ENCODE measurements at places on chromosomes 1 and 21.
A peak's percentile ranks its signal among the peaks of the same experiment; 100 is the strongest.

GRCh38 chr21:22898051-22898665 lies 1899.9 kb downstream of the NCAM2 start:
- no peak for DNase-seq

- DNase-seq = no peak
These were observed 231.2 kb upstream of the CACYBP start for GRCh38 chr1:174768516-174768915.

DNA sequence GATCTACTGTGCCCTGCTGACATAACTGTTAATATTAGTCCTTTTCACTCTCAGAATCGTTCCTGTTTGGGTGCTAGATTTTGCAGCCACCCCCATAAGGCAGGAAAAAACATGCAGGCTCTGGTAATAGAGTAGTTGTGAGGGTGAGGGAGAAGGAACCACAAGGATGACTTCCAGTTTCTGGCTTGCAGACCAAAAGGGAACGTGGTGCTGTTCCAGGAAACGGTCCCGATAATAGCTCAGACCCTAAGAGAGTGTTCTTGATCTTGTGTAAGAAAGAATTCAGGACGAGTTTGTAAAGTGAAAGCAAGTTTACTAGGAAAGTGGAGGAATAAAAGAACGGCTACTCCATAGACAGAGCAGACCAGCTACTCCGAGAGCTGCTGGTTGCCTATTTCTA lies 50.7 kb upstream of the RHOU start:
- no peak for DNase-seq

DNA sequence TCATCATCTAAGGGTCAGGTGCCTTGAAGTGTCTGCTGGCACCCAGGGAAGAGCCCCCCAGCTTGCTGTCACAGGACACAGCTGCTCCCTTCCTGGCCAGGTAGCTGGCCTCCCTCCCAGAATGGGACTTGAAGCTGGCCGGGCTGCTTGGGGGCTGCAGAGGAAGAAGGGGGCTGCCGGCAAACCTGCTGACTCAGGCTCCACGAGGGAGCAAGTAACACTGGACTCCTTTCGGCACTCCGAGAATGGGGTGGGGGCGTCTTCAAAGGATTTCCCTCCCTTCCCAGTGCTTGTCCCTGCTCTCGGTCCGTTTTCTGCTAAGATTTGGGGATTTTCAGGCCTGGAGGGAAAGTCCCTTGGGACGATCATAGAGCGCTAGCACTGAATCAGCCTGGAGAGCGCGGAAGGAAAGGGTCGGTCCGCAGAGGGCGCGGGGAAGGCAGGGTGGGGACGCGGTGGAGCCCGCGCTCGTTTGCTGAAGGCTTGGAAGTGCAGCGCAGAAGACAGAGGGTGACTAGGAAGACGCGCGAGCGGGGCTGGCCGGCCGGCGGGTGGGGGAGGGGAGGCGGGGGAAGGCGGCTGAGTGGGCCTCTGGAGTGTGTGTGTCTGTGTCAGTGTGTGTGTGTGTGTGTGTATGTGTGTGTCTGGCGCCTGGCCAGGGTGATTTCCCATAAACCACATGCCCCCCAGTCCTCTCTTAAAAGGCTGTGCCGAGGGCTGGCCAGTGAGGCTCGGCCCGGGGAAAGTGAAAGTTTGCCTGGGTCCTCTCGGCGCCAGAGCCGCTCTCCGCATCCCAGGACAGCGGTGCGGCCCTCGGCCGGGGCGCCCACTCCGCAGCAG lies at the start of gene CSF1:
Gene CSF1, plus strand, starts transcription at position 727 of the 840 bp plus-strand sequence. CDS start 175 bp downstream, outside the sequence.
- peak; percentile 41 for DNase-seq

DNA sequence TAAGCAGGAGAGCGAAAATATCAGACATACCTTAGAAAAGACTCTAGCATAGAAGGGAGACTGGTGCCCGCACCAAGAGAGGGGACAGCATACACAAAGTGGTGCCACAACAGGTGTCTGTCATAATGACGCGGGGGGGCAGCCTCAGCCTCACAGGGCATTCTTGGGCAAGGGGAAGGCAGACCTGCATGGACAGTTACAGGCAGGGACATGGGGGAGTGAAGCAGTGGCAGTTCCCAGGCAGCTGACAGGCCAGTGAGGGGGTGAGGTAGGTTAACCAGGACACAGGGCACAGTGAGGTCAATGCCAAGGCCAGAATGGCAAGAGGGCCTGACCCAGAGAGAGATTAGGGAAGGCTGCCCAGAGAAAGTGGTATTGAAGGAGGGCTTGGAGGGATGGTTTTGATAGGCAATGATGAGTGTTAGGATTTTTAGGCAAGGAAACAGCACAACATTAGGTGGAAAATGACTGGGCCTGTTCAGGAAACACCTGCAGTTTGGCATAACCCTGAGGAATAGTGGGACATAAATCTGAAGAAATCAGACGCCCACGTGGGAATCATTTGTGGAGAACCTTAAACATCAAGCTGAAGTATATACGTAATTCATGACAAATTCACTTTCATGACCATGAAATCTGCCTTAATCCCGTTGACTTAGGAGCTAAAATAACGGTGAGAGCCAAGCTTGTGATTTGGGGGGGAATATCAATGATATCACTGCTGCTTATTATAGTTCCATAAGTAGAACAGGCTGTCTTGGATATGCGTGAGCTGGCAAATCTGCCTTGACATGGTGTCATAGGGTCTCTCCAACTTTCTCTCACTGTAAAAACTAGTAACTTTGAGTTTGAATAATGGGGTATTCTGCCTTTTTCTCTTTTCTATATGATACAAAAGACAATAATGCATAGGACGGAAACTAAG lies 8.9 kb downstream of the PTPN14 start:
- DNase-seq = no peak

DNA sequence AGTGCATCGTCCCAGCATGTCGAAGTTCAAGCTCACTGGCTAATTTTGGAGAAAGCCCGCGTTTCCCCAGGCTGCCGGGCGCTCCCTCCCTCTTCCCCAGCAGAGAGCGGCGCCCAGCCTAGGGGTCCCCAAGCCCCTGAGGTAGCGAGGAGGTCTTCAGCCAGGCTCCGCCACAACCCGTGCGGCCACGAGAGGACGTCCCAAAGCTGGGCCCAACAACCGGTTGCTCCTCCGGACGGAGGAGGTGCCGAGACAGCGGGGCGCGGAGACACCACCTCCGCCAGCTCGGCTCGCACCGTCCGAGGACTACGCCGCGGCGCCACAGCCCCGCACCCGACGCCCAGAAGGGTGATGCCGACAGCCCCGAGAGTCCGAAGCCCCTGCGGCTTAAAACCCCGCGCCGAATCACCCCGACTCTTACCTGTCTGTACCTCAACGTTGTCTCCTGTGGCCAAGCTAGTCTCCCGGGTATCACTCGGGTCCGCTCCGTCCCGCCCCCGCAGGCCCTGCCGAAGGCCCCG lies at the start of gene DENND2C:
Gene DENND2C, minus strand, starts transcription at position 488 of the 521 bp plus-strand sequence. CDS start 44,065 bp downstream, outside the sequence.
- no peak for DNase-seq

DNA sequence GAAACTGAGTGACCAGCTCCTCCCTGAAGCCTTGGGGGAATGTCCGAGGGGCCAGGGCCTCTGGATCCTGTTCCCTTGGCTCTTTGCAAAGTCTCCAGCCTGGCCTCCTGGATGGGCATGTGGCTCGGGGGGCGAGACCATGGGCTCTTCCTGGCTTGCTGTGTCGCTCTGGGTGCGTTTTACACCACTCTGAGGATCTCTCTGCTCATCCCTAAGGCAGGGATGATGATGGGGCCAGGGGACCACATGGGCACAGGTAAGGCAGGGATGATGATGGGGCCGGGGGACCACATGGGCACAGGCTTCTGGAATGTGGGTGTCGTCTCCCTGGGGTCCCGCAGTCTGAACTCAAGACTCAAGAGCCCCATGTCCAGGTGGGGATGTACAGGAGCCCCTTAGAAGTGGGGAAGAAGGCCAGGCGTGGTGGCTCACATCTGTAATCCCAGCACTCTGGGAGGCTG lies 17.7 kb downstream of the TP73 start:
- DNase-seq = no peak

GRCh38 chr1:201760516-201760915 lies 68.4 kb upstream of the IPO9 start:
- no peak for DNase-seq

- no peak for DNase-seq
These were observed 46.6 kb upstream of the SCAF4 start for GRCh38 chr21:31778546-31778945.

DNA sequence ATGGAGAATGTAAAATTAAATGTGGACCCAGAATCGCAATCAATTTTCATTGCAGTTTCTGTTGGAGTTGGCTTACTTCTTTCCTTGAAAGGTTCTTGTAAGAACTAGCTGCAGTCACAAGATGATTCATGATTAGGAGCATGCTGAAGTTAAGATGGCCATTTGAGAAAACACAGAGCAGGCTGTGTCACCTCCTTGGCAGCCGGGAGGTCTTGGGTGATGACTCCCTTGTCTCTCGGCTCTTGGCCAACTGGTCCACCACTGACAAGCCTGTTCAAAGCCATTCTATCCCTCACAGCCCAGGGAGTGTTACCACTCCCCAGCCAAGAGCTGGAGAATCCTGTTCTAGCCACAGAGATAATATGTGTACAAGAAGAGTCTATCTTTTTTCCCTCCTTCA lies 40.6 kb downstream of the OPTC start:
- DNase-seq = no peak

DNA sequence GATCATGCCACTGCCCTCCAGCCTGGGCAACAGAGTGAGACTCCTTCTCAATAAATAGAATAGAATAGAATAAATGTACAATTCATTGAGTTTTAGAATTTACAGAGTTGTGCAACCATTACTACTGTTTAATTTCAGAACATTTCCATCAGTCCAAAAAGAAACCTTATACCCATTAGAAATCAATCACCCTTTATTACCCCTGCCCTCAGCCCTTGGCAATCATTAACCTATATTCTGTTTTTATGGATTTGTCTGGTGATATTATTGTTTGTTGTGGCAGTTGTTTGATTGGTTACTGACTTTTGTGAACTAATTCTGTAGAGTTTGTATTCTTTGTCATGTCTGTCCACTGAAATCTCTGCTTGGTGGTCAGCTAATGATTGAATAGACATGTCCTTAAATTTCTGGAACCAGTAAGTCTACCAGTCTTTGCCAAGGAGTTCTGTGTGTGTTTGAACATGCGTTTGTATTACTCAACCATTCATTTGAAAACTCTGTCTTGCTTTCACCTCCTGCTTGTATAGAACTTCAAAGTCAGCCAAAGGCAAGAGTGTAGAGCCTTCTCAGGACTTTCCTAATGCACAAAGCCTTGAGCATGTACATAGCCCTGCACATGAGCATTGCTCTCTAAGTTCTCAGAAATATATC lies 208.8 kb downstream of the GPR52 start:
- DNase-seq = no peak

- DNase-seq = no peak
These were observed 14.2 kb downstream of the CLCC1 start for GRCh38 chr1:108949044-108949443.

DNA sequence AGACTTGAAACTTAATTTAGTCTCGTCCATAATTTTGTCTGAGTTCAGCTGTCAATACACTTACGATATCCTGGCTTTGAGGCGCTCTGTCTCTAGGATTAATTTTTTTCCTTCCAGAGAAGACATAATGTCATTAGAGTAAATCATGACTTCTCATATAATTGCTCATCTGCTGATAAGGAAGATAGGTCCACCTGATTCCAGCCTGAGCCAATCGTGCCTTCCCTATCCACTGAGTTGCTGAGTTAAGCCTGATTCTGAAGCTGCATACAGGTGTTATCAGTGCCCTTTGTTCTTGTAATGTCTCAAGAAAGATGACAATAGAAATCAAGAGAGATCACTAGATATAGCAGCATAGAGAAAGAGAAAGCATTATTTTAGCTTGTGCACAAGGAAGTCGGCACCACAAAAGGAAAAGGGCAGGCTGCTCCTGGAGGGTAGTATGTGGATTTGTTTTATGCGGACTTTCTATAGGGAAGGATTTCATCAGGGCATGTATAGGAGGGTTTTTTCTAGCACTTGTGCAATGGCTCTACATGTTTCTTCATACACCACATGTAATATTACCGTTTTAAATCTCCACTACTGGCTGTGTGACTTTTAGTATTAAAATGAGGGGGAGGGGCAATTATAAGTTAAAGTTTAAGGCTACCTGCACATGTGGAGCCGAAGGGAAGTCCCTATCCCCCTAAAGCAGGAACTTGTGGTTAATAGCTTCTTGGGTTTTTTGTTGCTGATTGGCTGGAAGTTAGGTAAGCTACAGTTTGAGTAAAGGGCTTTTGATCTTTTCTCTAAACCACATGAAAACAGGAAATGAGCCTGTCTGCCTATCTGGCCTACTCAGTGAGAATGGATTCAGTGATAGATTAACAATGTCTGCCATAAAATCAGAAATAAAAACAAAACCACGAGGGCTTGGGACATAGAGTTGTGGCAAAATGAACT lies 133.4 kb downstream of the PLPPR5 start:
- peak; percentile 9 for DNase-seq

GRCh38 chr1:168825820-168826219 lies 96.8 kb upstream of the DPT start:
- no peak for DNase-seq

DNA sequence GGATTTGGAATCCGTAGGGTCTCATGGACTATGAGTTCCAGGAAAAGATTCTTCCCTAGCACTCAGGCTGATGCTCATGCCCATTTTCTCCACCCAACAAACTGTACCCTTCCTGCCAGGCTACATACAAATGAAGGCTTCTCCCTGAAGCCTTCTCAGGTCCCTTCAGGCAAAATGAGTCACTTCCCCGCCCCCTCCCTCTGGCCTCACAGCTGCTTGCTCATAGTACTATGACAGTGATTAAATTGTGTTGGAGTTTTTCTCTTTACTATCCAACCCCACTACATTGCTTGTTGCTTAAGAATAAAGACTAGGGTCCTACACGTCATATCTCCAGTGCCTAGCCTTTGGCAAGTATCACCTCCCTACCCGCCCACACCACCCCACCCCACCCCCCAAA lies 207.6 kb upstream of the NFIA start:
- no peak for DNase-seq

- DNase-seq = no peak
These were observed 137.8 kb downstream of the BARHL2 start for GRCh38 chr1:90579212-90579802.

- DNase-seq = no peak
These were observed 23.4 kb downstream of the PRKCZ start for GRCh38 chr1:2073382-2074230.

- no peak for DNase-seq
These were observed 27.5 kb upstream of the TMEM54 start for GRCh38 chr1:32928715-32929114.

DNA sequence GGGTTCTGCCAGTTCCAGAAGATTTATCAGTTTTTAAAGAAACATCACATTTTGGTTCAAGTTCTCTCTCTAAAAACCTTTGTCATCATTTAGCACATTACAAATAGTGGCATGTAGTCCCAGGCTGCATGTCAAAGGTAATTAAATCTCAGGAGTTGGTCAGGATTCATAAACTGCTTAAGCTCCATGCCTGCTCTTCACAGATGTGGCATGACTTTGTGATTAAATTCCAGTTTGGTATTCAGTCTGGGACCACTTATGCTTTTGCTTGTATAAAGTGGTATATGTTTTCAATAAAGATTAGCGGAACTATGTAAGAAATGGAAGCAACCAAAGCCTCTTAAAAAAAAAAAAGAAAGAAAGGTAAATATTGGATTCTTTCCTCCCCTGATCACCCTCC lies 408.0 kb downstream of the DISC1 start:
- no peak for DNase-seq

DNA sequence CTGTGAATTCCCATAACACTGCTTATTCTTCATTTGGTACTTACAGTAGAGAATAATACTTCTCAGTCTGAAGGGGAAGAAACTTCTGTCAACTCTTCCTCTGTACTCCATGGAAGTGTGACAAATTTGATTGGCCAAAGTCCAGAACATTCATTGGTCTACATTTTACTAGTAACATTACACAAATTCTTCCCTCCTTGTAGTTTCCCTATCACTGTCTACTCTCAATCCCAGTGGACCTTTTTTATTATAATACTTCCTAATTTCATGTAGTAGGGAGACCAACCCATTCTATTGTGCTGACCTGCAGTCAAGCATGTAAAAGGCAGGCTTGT lies 74.7 kb downstream of the ALG6 start:
- DNase-seq = no peak

- no peak for DNase-seq
These were observed 33.8 kb upstream of the CREG1 start for GRCh38 chr1:167587342-167587741.

All from activated CD4-positive, alpha-beta T cell treated with anti-CD3 and anti-CD28 coated beads for 1 hour (primary cell).